ENCODE measurements at places on chromosomes 5 and 9.

DNA sequence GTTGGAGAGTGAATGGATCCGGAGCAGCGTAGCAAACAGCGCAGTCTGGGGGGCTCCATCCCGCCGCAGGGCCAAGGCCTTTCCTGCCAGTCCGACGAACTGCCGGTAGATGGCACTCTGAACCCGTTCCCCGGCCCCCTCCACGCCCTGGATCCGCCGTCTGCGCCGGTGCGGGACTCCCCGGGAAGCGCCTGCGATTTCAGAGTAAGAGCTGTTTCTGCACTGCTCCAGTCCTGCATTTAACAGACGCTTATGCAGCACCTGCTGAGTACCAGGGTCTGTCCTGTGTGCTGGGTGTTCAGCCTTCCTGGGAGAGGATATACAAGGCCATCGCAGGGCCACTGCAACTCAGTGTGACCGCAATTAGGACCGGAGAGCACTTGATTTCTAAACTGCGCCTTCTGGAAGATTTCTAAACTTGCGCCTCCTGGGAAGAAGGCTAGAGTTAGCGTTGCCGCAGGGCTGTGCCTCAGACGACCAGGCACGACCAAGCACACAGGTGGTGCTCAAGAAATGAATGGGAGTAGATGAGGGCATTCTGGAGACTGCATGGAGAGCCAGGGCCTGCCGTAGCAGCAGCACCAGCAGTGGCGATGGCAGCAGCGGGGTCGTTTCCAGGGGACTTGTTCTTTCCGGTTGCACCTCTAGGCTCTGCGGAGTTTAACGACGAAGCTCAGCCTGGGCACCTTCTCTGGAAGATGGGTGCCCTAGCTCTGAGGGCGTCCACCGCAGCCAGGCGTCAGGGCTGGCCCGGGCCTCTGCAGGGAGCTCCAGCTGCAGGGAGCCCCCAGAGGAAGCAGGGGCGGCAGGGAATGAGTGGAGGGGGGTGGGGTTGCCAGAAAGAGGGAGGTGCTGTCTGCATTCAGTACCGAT, 14.3 kb upstream of the TIFAB start:
- DNase-seq = no peak

GRCh38 chr5:55773057-55773456, 35.2 kb downstream of the DDX4 start:
- no peak for DNase-seq

DNA sequence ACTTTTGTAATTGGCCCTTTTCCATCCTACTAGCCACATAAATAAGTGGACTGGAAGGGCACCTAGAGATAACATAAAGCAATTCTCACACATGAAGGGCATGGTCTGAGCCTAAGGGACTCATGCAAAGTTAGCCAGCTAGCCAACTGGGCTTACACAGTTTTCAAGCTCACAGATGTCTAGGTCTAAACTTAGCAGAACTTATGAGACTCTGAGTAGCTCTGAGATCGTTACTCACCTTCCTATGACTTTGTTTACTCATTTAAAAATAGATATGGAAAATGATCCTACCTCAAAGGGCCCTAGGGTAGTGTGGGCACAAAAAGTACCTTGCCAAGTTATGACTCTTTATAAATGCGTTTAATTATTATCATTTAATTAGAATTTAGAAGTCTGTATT, 410.4 kb upstream of the MPDZ start:
- DNase-seq = no peak

DNA sequence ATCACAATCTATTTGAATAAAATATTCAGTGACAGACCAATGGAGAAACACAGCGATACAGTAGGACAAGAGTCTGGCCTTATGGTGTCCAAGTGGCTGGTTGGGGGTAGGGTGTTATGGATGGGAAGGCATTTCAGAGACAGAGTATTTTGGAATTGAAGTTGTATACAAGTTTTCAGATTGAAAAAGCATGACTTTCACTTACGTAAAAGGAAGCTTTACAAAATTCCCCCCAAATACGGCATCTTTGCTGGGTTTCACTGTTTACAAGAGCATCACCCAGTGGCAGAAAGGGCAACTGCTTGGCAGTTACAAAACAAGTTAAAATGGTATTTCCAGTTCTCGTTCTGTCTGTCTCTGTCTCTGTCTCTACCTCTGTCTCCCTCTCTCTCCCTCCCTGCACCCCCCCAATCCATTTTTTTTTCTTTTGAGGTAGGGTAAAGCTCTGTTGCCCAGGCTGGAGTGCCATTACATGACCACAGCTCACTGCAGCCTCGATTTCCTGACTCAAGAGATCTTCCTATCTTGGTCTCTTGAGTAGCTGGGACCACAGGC, 86.2 kb downstream of the PTPN3 start:
- peak; percentile 75 for DNase-seq

- no peak for DNase-seq
Observed at GRCh38 chr9:130352586-130353285, 87.2 kb downstream of the HMCN2 start.

- peak; percentile 24 for DNase-seq
Observed at GRCh38 chr9:41229408-41230401, 40.6 kb upstream of the ZNG1F start.

DNA sequence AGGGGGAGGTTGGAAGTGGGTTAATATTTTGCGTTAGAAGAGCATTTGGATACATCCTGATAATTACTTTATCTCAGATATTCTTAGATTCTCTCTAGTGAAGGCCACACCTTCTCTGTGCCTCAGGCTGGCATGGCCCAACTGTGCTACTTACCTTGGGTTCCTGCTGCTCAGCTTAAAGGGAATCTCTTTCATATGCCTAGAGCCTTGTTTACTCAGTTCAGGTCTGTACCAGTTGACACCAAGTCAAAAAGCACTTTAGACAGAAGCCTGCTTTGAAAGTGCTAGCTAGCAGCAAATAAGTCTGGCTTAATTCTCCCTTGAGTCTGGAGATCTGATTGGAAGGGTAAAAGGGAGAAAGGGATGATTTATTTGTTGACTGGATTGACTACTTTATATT, 74.8 kb downstream of the GHR start:
- no peak for DNase-seq

DNA sequence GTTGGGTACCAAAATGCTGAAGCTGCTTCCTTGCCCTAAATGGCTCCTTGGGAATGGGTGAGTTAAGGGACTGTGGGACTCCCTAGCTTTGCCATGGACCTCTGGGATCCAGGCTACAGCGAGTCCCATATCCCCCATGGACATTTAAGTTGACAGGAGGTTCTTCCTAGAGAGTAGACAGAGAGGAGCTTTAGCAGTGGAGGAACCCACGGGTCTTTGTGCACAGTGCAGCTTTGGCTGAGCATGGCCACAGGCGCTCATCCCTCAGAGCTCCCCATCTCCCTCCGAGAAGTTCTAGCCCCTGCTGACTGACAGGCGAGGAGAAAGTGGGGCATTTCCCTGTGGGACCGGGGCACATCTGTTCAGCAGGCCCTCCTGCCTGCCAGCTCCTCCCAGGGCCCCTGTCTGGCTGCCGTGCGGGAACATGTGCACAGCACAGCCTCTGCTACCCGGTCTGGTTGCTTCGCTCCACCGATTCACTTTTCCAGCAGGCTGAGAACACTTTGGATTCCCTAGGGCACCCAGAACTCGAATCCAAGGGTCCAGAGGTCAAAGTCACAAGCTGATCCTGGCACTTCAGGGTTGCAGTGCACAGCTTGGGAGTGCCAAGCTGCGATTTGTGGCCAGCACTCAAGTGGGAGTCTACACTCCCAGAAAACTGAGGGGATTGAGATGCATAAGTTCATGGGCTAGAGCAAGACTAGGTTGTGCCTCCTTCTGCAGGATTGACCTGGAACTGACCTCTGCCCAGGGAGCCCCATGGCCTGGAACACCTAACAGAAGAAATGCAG, 40.6 kb upstream of the DMRTA1 start:
- no peak for DNase-seq

All from GM12878 (cell line).